ENCODE measurements at places on chromosomes 6 and 20. TPM values are rescaled to one million over a fixed set of nuclear protein-coding genes. Genes with fewer than 3 reads are reported as not detected.

Gene BTN1A1
- polyA plus RNA-seq = not detected

Gene TP53TG5
- not detected for polyA plus RNA-seq

Gene KIF6
- polyA plus RNA-seq = 2.1 TPM

Gene PMEPA1
- 5.0 TPM for polyA plus RNA-seq

Gene TPX2
- polyA plus RNA-seq = 2.1 TPM

Gene TPD52L1
- 8.9 TPM for polyA plus RNA-seq

Gene NDUFAF4
- polyA plus RNA-seq = 55.9 TPM

Gene SPEF1
- 0.58 TPM for polyA plus RNA-seq

Gene TFAP2D
- not detected for polyA plus RNA-seq

Gene NSFL1C
- 48.7 TPM for polyA plus RNA-seq

Gene SDC4
- not detected for polyA plus RNA-seq
